Cerebellar nuclear complex (tissue), 1 donor: ENCODE measurements at places on chromosomes 2 and 18.

DNA sequence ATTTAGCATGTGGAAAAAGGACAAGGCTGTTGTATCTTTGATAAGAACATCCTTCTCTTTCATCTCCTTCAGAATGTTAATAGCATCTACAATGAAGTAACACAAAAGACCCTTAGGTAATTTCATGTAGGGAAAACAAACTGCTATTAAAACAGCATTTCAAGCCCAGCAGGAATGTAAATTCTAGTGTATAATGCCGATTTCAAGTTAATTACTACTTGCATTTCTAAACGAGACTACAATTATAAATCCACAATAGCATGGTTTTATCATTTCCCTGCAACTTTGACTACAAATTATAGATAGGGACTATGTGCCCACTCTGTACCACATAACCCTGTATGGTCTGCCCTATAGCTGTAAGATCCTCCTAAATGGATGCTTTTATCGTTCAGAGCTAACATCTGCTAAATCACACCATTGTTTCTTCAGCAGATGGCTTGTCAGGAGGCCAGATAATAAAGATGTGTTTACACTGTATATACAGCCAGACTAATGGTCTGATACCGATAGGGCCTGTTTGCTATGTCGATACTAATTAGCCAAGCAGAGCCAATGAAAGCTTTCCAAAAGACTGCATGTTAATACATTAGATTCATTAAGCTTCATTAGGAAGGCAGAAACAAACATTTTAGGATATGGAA, 51.9 kb downstream of the LRPPRC start:
- no peak for DNase-seq

DNA sequence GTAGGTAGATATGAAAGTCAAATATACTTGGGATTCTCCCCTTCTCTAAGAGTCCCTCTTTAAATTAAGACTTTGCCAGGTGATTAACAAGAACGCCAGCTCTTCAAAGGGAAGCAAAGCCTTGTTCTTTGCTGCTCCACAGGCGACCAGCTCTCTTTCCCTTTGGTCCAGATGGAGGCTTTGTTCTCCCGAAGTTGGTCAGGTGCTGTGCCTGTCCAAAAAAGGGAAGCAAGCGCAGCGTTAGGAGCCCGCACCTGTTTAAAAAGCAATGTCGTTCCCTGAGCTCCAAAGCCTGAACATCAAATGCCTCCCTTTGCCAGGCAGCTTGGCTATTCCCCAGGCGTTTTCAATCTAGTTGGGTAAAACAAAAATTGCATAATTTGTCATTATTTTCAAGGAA, 1913.1 kb upstream of the PIK3C3 start:
- DNase-seq: peak; percentile 38

DNA sequence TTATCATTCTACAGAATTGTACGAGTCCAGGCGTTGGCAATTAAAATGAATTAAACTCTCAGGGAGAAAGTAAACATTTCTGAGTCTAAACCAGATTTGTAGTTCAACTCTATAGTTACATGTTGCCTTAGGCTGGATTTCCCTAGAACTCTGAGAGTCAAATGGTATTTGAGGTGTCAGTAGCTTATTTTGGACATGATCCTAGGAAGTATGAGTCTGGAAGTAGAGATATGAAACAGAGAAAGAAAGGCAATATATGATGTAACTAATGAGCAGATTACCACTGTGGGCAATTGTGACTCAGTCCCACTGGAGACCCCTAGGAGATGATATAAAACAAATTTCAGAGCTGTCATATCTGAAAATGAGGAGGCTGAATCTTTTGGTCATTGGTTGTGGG, 199.1 kb upstream of the UBE2E3 start:
- DNase-seq: no peak

GRCh38 chr2:236603361-236604015, 33.9 kb downstream of the ACKR3 start:
- DNase-seq: no peak

GRCh38 chr18:6271585-6271984, 143.1 kb downstream of the L3MBTL4 start:
- no peak for DNase-seq

- DNase-seq: no peak
Observed at GRCh38 chr2:7071154-7071553, 153.9 kb downstream of the RNF144A start.

DNA sequence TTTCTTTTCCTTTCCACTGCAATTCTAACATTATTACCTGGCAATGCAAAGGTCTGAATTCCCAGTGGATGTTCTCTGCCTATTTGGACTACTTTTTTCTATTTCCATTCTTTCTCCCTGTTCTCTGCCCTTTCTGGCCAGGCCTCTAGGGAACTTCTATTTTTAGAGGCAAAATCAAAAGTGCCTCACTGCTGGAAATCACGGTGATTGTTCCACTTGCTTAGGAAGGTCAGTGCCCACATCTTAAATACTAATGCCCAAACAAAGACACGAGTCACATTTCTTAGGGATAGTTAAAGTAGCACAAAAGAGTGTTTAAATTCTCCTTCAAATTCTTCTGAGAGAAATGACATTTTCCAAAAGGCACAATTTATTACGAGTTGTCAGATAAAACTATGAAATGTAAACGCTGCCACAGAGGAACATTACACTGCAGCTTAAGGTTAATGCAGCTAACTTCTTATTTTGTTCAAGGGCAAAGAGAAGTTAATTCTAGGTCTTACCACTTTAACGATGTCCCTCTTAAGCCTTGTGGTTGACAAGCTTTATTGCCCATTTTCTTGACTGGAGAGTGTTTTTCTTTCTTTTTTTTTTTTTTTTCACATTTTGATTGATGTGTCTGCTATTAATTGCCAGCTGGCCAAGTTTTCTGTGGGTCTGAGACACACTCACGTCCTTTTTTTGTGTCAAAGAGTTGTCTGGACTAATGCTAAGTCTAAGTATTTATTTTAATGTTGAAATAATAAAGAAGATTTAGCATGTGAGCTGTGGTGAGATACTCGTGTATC, 34.7 kb downstream of the ST6GAL2 start:
- DNase-seq: no peak

GRCh38 chr18:12236141-12236540, 18.0 kb upstream of the CIDEA start:
- DNase-seq: no peak

DNA sequence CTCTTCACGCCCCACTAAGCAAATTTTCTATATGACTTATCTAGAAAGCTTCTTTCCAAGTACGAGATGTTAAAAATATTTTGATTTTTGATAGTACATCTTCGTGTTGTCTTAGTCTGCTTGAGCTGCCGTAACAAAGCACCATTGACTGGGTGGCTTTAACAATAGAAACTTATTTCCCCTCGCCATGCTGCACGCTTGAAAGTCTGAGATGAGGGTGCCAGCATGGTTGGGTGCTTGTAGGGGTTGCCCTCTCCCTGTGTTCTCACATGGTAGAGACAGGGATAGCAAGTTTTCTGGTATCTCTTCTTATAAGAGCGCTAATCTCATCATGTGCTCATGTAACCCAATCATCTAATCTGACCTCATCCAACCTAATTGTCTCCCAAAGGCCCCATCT, 106.2 kb downstream of the TANC1 start:
- no peak for DNase-seq

GRCh38 chr2:235976956-235977355, 191.2 kb downstream of the GBX2 start:
- no peak for DNase-seq

- no peak for DNase-seq
Observed at GRCh38 chr2:106158871-106159270, 35.2 kb downstream of the UXS1 start.

- DNase-seq: no peak
Observed at GRCh38 chr2:9738535-9739496, 104.5 kb upstream of the TAF1B start.

DNA sequence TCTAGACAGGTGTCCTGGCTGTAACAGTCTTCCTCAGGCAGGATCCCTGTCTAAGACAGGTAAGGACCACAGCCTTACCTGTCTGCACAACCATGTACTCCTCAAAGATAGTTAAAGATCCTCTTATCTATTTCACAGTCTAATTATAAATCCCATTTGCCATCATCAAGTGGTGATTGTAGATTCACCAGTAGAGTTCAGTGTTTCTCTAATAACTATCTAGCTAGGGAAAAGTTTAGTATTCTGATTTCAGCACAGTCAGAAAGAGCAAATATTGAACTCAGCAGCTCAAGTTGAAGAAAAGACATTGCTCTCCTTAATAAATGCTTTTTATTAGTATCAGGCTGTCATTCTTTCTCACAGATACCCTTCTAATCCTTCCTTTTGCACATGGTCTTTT, 1305.5 kb upstream of the NXPH2 start:
- no peak for DNase-seq

- no peak for DNase-seq
Observed at GRCh38 chr2:60674524-60675165, 81.4 kb upstream of the PAPOLG start.

DNA sequence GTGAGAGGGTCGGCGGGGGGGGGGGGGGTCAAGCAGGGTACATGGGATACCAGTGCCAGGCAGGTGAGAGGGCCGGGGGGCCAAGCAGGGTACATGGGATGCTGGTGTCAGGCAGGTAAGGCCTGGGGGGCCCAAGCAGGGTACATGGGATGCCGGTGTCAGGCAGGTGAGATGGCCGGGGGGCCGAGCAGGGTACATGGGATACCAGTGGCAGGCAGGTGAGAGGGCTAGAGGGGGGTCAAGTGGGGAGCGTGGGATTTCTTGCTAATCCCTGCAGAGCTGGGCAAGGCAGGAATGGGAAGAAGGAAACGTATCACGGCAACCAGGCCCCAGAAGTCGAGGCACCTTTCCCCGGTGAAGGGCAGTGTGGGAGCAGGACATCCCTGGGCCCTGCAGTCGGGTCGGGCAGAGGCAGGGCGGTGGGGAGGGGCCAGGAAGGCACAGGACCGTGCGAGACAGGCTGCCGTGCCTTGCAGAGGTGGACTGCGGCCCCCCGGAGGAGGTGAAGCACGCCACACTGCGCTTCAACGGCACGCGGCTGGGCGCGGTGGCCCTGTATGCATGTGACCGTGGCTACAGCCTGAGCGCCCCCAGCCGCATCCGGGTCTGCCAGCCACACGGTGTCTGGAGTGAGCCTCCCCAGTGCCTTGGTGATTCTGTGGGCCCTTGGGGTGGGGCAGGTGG, 49.3 kb downstream of the MTERF4 start:
- DNase-seq: no peak

GRCh38 chr2:63817382-63817781, 24.3 kb upstream of the UGP2 start:
- no peak for DNase-seq

GRCh38 chr2:25294573-25295462, 46.9 kb downstream of the DNMT3A start:
- DNase-seq: peak; percentile 25

DNA sequence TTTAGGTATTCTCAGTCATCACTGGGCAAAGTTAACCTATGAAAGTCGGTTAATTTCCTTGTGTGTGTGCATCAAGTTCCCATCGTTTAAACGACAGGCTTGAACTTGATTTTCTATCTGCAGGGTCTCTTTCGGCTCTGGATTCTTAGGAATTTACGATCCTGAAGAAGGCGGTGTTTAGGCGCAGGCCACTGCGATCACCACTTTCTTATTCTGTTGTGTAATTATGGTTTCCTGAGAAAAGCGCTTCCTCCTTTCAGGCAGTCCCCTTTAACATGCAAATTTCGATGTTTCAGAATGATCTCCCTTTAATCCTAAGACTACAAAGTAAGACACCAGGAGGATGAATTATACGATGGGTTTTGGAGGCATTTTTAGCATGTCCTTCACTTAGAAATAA, 27.9 kb upstream of the MBP start:
- no peak for DNase-seq

DNA sequence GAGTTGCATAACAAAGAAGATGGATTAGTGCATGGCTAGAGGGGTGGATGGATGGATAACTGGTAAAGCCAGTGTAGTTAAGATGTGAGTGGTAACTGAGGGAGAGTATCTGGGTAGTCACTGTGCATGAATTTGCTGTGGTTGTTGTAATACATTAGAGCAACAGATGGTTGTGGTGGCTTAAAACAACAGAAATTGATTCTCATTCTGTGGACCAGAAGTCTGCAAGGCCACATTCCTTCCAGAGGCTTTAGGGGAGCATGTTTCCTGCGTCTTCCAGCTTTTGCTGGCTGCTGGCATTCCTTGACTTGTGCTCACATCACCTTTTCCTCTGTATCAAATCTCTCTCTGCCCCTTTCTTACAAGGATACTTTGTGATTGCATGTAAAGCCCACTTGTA, 155.4 kb downstream of the ASB1 start:
- DNase-seq: no peak

GRCh38 chr2:61134141-61134540, 27.8 kb upstream of the C2orf74 start:
- no peak for DNase-seq

DNA sequence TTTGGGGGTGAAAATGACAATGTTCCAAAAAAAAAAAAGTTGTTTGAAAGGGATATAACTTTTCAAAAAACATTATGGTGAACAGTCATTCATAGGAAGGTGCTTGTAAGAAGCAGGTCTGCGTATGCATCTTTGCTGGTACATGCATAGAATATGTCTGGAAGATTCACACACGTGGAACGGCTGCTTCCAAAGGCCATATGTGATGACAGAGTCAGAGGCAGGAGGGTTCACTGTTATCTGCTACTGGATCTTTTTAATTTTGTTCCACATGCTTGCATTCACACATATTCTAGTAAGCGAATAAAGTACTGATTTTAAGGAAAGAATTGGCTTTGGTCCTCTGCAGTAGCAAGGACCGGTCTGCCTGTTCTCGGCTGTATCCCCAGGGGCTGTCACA, 193.4 kb downstream of the SMAD7 start:
- DNase-seq: no peak

- DNase-seq: peak; percentile 87
Observed at GRCh38 chr2:10326151-10326616, 23.5 kb downstream of the HPCAL1 start.

DNA sequence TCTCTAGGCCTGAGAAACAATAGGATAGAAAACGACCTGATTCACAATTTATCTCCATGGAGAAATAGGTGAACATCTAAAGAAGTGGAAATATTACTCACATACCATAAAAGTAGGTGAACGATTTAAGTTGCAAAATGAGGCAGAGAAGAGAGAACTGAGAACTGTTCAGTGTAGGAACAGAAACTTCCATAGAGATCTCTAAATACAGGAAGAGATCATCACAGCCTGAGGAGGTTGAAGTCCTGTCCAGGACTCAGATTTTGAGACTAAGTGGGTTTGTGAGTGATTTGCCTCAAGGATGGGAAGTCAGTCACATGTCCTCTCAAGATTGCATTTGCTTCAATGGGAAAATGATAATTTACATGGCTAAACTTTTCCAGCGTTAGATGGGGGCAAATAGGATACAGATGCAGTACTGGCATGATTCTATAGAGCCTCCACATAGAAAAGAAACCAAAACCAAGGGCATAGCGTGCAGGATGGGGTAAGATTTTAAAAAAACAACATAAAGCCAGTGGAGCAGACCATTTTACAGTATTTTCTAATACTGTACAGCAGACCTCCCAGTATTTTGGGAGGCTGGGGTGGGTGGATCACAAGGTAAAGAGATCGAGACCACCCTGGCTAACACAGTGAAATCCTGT, 68.8 kb downstream of the MEP1B start:
- DNase-seq: no peak
